NCI-H460 (cell line): ENCODE measurements at places on chromosomes 1 and 21. TPM values are rescaled to one million over a fixed set of nuclear protein-coding genes. Genes with fewer than 3 reads are reported as not detected.

Gene MTF2
- 11.8 and 14.0 TPM in 2 replicates for total RNA-seq

Gene PSRC1
- 23.1 and 28.0 TPM in 2 replicates for total RNA-seq

Gene UBE2U
- total RNA-seq: not detected in 2 replicates

Gene CD2
- total RNA-seq: not detected in 2 replicates

Gene RORC
- 0.10 TPM in 1 of 2 replicates, not detected in the other for total RNA-seq

Gene KIF14
- total RNA-seq: 29.4 and 34.3 TPM in 2 replicates

Gene IL10
- total RNA-seq: not detected in 2 replicates

Gene SPATC1L
- 6.2 and 10.3 TPM in 2 replicates for total RNA-seq

Gene SPRR3
- not detected in 2 replicates for total RNA-seq

Gene GRIK1
- total RNA-seq: not detected in 2 replicates

Gene ZYG11A
- 4.1 and 4.3 TPM in 2 replicates for total RNA-seq

Gene TENT5C
- 0.09 and 0.12 TPM in 2 replicates for total RNA-seq

Gene CHI3L2
- total RNA-seq: 0.92 and 1.2 TPM in 2 replicates

Gene SPATA46
- not detected in 2 replicates for total RNA-seq

Gene FAM163A
- total RNA-seq: 0.12 and 0.17 TPM in 2 replicates

Gene TSPAN1
- total RNA-seq: 0.07 and 1.0 TPM in 2 replicates

Gene ARHGAP30
- 0.45 TPM in 1 of 2 replicates, not detected in the other for total RNA-seq

Gene TBX19
- 0.47 and 0.95 TPM in 2 replicates for total RNA-seq

Gene CHIT1
- total RNA-seq: not detected in 2 replicates

Gene NUP210L
- 0.02 TPM in 1 of 2 replicates, not detected in the other for total RNA-seq

Gene ZNF697
- total RNA-seq: 1.8 and 3.2 TPM in 2 replicates

Gene TAS1R1
- not detected in 2 replicates for total RNA-seq

Gene CACNA1S
- total RNA-seq: not detected in 2 replicates

Gene DNAJC28
- total RNA-seq: 0.61 and 0.74 TPM in 2 replicates

Gene HCRTR1
- not detected in 2 replicates for total RNA-seq

Gene MTARC1
- total RNA-seq: 9.4 and 10.9 TPM in 2 replicates

Gene ATP5PO
- 224 and 246 TPM in 2 replicates for total RNA-seq

Gene GJA9
- not detected in 2 replicates for total RNA-seq

Gene FAM72A
- 26.8 and 34.6 TPM in 2 replicates for total RNA-seq

Gene LAD1
- total RNA-seq: not detected in 2 replicates

Gene SMPDL3B
- total RNA-seq: 0.94 and 0.98 TPM in 2 replicates

Gene NTMT2
- total RNA-seq: 0.15 TPM in 1 of 2 replicates, not detected in the other

Gene PROX1
- 0.12 TPM in 2 replicates for total RNA-seq

Gene GPA33
- total RNA-seq: not detected in 2 replicates

Gene TTC39A
- total RNA-seq: 0.46 and 2.3 TPM in 2 replicates

Gene DNASE2B
- total RNA-seq: not detected in 2 replicates

Gene SPRR1A
- not detected in 2 replicates for total RNA-seq

Gene KRTAP13-2
- total RNA-seq: not detected in 2 replicates

Gene SLC6A9
- total RNA-seq: 12.1 and 12.9 TPM in 2 replicates

Gene PTGFR
- total RNA-seq: 0.12 and 0.17 TPM in 2 replicates

Gene NFASC
- 0.12 and 0.52 TPM in 2 replicates for total RNA-seq

Gene IL24
- total RNA-seq: not detected in 2 replicates

Gene PDE9A
- 5.2 and 5.3 TPM in 2 replicates for total RNA-seq

Gene EDEM3
- total RNA-seq: 49.9 and 56.0 TPM in 2 replicates

Gene GPR25
- not detected in 2 replicates for total RNA-seq

Gene YOD1
- 27.9 and 31.9 TPM in 2 replicates for total RNA-seq

Gene LCE2A
- total RNA-seq: not detected in 2 replicates

Gene MIXL1
- not detected in 2 replicates for total RNA-seq

Gene TIAM1
- total RNA-seq: 1.1 and 2.7 TPM in 2 replicates

Gene SLFNL1
- 0.05 TPM in 1 of 2 replicates, not detected in the other for total RNA-seq
